Right ventricle myocardium superior (tissue), 1 donor: ENCODE measurements at places on chromosomes 1 and 21.

DNA sequence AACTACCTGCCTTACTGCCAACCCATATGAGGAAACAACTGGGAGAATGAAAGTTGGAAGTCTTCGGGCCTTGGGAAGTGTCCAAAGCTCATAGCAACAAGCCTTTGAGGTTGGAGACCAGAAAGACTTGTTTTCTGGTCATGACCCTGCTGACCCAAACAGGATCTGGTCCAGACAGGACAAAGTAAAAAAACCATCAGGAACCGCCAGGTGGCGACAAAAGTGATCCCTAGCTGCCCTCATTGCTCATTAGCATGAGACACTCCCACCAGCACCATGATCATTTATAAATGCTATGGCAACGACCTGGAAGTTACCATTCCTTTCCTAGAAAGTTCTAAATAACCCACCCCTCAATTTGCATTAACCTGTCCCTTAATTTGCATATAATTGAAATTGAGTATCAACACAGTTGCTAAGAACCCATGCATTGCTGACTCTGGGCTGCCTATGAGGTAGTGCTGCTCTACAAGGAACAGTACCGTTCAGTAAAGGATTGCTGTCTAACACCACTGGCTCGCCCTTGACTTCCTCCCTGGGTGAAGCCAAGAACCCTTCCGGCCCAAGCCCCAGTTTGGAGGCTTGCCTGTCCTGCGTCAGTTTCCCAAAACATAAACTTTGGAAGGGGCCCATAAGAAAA, 89.0 kb downstream of the URB2 start:
- DNase-seq: no peak

DNA sequence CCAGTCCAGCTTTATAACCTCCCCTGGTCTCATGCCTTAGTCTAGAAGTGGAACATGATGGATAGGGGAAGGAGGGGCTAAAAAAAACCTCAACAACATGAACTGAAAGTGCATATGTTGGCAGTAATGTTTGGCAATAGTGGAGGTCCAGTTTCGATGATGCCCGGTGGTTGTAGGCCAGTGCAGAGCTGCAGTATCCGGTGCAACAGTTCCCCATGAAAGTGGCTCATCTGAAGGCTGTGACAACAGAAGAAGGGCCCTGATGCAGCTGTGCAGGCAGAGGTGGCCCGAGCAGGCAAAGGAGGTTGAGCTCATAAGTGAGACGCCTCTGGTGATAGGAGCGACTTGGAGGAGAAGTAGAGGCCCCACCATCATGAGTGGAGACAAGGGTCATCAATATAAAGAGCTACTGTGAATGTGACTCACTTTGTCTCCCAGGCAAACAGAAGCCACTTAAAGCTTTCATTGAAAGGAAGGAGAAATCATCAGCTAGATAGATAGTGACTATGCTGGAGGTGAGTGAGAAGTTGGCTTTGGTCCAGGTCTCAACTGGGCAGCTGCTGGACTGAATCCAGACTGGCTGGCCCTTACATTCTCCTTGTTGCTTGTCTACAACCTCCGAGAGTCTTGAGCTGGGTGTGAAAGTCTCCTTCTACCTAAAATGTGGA, 10.2 kb upstream of the CREG1 start:
- peak; percentile 48 for DNase-seq

DNA sequence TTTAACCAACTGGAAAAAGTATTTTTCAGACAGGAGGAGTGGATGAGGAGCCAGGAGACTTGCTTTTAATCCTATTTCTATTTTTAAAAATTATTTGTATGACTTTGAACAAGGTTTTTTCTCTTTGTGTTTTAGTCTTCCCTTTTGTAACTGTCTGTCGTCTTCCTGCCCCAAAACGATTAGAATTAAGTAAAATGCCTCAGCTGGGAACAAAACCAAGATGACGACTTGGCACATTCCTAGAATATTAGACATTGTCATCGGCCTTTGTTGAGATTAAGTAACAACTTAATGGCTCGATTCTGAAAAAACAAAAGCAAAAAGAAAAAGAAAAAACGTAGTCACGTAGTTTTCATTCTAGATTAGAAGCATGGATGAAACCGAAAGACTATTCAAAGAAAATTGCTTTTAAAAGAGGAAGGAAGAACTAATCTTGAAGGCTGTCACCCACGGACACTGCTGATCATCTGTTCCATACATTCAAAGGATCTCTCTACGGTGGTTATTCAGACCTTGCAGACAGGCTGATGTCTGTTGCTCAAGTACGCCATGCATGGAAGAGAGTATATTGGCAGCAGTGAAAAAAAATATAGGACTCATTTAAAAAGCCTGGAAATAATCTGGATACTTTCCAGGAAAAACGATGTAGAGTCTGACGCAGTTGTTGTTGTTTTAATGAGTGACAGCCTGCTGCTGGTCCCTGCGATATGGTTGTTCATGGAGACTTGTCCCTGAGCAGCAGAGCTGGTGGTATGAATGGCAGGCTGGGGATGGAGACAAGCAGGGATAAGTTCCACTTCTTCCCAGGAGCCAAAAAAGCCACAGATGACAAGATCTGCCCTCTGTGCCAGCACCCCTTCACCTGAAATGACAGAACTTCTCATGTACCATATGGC, 16.8 kb downstream of the GNG4 start:
- no peak for DNase-seq

DNA sequence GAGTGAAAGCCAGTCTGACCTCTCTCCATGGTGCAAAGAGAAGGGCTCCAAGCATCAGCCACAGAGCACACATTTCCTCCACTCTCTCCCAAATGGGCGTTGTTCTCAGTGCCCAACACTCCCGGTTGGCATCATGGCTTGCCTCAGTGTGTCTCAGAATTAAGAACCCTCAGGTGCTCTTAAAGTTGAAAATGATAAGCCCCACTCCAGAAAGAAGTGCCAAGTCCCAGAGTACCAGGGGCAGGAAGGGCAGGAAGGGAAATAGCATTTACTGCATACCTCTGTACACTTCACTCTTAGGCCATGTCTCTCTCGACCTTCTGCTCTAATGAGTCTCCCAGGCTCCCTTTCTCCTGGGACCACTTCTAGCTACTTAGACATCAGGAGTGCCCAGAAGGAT, 15.2 kb upstream of the ARHGEF2 start:
- no peak for DNase-seq

DNA sequence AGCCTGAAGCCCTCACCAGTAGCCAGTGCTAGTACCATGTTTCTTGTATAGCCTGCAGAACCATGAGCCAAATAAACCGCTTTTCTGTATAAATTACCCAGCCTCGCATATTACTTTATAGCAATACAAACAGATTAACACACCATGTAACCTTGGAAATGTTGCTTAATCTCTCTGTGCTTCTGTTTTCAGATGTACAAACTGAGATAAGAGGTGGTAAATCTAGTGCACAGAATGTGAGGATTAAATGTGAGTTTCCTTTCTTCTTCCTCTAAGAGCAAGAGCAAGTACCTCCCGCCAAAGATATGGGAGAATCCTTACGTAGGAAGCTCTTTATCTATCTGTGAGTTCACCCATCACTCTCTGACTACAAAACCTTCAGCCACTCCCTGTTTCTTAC, 128.4 kb downstream of the HIVEP3 start:
- DNase-seq: no peak

DNA sequence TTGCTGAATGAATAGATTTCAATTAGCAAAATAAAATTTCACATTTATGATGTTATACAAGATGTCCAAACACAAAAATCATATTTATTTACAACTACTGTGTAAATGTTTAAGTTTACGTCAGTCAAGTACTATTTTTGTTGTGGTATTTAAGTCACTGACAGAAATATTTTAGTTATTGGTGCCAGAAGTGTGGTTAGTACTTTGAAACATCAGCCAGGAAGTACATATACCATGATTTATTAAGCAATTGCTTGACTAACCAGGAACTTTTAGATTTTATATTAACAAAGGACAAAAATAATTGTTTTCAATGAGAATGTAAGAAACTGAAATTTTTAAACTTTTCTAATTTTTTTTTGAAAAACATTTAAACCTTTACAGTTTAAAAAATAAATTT, 2.4 kb upstream of the FCRL4 start:
- DNase-seq: no peak

- DNase-seq: no peak
These were observed 206.1 kb downstream of the ZNF648 start for GRCh38 chr1:181855380-181855779.

GRCh38 chr1:225689882-225690459, 37.0 kb upstream of the ENAH start:
- no peak for DNase-seq

GRCh38 chr1:43359696-43360095, 915 bp downstream of the CDC20 start:
- no peak for DNase-seq

DNA sequence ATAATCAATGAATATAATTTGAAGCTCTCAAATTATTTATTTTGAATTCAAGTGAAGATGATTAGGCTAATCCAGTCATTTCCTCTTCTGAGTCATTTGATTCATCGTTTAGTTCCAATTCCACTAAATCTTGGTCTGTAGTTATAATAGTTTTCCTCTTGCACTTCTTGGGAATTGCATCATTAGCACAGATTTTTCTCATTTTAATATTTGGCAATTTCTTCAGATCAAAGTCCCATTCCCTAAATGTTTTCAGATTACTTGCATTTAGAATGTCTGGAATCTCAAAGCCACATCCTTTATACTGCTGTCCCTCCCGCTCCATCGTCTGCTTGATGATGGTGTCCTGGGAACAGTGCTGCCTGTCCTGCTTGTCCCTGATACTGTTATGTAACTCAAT, 43.5 kb downstream of the MAST2 start:
- no peak for DNase-seq

GRCh38 chr1:35264871-35265270, 3.6 kb upstream of the ZMYM4 start:
- DNase-seq: no peak
